NCI-H446 (cell line): ENCODE measurements at places on chromosomes 1 and 21.

- DNase-seq: no peak
These were observed 103.6 kb upstream of the RAB4A start for GRCh38 chr1:229167318-229167717.

DNA sequence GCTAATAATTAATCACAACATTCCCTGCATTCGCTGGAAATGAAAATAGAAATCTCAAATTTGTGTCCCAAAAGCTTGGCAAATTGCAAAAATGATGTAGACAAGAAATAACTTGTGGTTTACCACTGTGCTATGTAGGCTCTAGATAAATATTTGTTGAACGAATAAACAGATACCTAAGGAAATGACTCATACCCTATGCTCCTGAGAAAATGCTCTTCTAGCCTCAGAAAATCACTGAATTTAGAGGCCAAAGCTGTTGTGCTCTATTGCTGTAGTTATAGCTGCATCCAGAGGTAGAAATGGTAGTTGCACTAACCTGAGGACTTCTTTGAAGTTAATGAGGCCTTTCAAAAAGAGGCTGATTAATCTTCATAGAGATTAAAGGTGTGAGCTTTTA, 142.0 kb upstream of the ZNHIT6 start:
- no peak for DNase-seq

DNA sequence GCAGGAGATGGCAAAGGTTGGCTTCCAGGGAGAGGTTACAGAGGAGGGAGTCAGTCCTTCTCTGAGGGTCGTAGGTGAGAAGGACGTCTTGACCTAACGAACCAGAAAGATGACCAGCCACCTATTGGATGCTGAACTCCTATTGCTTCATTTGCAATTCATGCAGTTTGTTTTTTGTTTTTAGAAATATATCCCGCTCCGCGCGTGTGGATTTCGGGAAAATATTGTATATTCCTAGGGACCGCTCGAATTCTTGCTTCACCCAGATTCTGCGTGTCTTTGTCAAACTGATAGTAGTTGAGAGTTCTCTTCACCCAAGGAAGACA, 564 bp downstream of the DISP1 start:
- no peak for DNase-seq

- DNase-seq: no peak
These were observed 67.2 kb downstream of the UBIAD1 start for GRCh38 chr1:11340233-11340632.

- DNase-seq: no peak
These were observed at the start of gene FCRL3 for GRCh38 chr1:157700732-157701131. TSS of gene FCRL3 (minus strand) at chr1:157700769. CDS start at chr1:157700489, 280 bp downstream.

DNA sequence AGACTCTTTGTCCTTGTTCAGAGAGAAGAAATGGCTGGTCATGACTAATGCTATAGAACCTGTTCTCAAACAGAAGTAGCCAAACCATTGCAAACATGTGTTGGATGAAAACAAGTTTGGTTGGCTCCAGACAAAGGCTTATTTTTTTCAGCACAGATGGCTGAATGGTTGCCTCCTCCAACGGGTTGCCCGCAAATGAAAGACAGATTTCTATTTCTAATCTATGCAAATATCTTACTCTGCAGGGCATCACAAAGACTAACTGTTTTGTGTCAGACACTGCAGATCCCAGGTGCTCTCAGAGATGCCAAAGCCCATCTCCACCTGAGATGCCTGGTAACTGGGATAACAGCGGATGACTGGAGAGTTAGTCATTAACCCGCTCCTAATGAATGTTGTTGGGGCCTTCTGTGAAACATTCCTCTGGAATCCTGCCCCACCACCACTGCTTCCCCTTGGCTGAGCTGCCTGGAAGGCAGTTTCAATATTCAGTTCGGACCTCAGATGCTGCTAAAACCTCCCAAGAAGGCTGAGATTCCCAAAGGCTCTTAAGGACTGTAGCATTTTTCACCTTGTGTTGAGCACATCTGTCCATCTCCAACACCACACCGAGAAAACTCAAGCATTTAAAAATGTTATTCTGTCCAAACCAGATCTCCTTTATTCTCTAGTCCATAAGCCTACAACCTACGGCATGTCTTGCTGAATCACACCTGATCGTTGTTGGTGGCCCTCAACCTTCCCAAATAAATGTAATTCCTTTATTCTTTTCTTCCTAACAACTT, 104.4 kb downstream of the PTPN14 start:
- peak; percentile 94 for DNase-seq

GRCh38 chr1:201140235-201140940, 13.4 kb upstream of the ASCL5 start:
- DNase-seq: no peak

GRCh38 chr21:39867198-39867650, at the start of gene PCP4:
TSS of gene PCP4 (plus strand) at chr21:39867438. CDS start at chr21:39867502, 64 bp downstream.
- DNase-seq: no peak

DNA sequence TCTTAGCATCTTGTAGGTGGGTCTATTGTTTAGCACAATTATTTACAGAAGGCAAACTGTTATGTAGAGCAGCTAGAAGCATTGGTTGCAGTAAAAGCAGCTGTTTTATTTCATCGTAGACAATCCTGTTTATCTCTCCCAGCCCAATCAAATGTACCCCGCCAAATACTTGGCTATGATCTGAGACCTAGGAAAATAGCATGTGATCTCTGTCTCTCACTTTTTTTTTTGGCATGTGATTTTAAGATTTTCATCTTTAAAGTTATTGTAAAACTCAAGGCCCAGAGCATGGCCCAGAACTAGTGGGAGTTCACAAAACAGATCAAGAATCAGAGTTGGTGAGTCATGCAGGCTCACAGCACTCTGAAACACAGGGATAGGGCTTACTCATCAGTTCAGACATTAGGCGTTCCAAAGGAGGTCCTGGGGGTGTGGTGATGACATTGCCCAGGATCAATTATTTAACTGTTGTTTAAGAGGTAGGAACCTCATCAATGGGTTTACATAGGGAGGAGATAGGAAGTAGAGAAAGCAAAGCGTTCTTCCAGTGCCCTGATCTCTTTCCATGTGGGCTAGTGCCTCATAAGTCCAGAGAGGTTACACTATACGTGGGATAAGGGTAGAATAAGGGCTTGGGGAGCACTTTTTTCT, 40.2 kb downstream of the TBX19 start:
- DNase-seq: no peak

DNA sequence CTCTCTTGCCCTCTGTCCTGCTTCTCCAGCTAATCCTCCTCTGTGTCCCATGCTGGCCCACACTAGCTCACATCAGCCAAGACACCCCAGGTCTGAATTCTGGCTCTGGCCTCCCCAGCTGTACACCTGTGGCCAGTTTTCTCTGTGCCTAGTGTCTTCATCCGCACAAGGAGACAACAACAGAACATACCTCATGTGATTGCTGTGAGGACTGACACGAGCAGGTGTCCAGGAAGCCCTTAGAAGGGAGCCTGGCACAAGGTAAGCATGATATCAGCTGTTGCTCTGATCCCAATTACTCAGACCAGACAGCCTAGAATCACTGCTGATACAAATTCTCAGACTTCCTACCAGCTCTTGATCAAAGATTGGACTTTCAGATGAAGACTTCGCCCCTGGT, 71.2 kb upstream of the GJB5 start:
- no peak for DNase-seq

GRCh38 chr1:93876244-93876643, 2.8 kb downstream of the DNTTIP2 start:
- no peak for DNase-seq

DNA sequence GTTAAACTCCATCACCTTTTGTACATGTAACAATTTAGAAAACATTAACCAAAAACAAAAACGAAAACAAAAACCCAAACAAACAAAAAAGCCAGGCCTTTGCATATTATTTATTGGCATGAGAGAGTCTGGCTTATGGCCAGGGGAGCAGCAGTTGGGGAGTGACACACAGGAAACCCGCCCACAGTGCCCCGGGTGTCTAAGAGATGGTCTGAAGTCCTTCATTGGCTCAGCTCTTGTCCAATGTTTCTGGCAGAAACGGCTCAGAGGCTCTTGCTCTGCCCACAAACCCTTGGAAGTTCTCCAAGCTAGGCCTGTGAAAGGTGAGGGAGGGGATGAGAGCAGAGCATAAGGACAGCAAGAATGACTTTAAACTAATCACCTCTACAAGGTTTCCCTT, 131.5 kb downstream of the CNIH3 start:
- DNase-seq: peak; percentile 14

DNA sequence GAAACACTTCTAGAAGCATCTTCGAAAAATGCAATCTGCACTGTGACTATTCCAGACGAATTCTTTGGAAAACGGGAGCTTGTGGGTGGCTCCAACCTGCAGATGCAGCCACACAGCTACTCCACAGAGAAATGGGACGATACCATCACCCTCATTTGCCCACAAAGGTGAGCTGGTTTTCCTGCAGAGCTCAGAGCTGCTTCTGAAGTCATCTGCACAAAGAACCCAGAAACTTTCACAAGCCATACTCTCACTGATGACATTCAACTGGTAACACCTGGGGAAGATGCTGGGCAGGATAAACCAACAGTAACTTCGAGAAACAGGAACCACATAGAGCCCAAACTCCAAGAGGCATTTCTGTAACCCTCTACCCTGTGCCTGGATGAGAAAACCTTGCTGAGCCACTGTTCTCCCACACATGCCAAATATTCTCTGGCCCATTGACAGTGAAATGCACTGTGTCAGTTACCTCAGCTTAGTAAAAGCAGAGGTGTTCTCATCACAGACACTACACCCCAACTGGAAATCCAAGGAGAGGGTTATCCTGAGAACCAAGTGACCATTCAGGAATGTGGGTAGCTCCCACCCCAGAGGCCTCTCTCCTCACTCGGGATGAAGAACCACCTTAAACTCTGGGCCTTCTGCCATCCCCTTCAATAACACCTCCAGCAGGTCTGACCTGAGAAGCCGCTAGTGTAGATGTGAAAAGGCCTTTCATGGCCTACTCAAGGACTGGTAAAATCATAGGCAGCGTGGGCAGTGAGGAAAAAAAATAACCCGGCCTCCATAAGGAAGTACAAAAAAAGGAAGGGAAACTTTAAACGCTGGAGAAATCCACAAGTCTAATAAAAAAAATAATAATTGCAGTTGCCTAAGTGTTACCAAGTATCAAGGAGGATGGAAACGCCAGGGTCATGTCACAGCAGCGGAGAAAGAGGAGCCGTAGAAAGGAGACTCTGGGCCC, 56.7 kb downstream of the HSF2BP start:
- no peak for DNase-seq

GRCh38 chr1:228849011-228849541, 113.8 kb downstream of the RHOU start:
- DNase-seq: no peak

GRCh38 chr1:97989094-97989680, 68.4 kb upstream of the DPYD start:
- no peak for DNase-seq

- no peak for DNase-seq
These were observed 4.0 kb upstream of the ASPM start for GRCh38 chr1:197150336-197151005.

DNA sequence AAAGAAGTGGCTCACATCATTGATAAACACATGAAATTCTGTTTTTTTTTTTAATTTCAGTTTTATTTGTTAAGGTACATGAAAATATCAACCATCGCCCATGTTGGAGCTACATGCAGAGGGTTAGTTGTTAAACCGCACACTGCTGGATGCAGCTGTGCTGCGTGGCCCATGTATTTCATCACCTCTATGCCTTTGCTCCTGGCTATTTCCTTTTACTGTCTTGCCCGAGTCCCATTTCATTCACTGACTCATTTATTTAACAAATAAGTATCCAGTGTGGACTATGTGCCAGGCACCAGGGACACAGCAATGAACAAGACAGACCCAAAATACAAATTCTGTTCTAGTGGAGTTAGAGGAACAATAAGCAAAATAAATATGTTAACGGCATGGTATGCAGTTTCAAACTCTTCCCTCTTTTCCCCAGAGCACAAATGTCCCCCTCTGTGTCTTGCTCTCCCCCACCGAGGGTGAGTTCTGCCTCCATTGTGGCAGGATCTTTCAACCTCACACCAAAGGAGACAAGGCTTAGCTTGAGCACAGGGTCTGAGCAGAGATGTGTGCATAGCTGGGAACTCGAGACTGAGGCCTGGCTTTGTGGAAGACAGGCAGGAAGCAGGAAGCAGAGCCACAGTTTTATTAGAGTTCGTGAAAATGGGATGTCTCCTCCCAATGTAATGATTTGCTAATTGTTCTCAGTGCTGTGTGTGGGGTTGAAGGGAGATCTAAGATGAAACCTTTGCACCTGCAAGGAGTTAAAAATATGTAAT, 44.6 kb downstream of the MAN1C1 start:
- no peak for DNase-seq

DNA sequence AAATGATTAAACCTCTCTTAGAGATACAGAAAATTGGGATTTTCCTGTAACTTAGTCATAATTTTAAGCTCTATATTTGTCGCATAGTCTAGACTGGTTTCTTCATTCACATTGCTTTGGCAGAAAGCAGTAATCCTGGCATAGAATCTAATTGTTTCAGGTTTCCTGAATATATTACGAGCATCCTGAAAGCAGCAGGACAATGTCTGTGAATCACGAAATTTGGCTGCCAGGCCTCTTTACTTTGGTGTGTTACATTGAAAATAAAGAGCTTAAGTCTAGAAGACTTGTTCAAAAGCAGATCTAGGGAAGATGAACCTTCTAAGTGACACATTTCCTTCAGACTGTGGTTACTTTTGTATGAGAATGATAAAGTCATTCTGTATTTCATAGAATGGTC, 72.2 kb downstream of the TDRD5 start:
- DNase-seq: no peak

- DNase-seq: no peak
These were observed 399.9 kb upstream of the ADAMTS5 start for GRCh38 chr21:27366646-27367235.

DNA sequence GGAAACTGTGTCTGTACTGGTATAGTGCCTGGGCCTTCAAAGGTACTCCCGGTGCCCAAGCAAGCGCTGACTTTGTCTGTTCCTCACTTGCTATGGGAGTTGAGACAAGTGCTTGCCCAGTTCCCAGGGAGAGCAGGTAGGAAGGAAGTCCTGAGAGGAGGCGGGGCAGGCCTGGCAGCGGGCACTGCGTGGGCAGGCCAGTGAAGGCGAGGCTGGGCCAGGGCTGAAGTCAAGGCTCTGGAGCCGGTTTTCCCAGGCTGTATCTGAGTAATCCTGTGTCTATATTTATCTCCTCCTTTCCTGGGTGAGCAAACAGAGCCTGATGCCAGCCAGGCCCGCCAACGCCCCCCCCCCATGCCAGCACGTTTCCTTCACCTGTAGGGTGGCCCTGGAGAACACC, 15.9 kb upstream of the EDN2 start:
- no peak for DNase-seq

DNA sequence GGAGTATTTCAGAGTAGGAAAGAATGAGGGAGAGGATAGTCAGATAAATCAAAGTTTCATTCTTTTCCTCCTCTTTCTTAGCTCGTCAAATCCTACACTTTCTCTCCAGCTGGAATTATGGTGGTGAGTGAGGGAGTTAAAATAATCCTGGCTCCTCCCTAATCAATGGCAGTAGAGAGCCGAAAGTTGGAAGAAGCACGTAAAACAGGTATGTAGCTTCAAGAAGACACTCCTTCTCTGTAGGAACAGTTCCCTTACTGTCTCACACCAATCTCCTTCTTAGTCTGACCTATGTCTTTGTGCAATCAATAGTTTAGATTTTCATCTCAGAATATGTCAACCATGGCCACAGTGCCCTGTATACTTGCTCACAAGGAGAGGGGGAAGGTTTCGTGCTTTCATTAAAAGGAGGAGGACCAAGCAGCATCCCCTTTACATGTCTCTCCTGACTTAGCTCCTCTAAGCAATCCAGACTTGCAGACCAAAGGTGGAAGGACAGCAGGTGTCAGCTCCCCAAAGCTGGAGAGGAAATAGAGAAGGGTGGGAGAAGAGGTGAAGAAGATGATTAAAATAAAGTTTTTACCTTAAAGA, 878 bp downstream of the MINDY1 start:
- DNase-seq: no peak

- DNase-seq: peak; percentile 95
These were observed 153.2 kb downstream of the NTNG1 start for GRCh38 chr1:107293901-107294613.

GRCh38 chr21:25387665-25388064, 219.6 kb downstream of the MRPL39 start:
- DNase-seq: no peak
